ENCODE measurements at places on chromosomes 2 and 18.

GRCh38 chr2:174585146-174585545, 12.5 kb downstream of the WIPF1 start:
- no peak for DNase-seq

GRCh38 chr2:30770816-30771576, 36.2 kb downstream of the CAPN13 start:
- no peak for DNase-seq

GRCh38 chr2:123528996-123529707, 495.9 kb upstream of the CNTNAP5 start:
- no peak for DNase-seq

DNA sequence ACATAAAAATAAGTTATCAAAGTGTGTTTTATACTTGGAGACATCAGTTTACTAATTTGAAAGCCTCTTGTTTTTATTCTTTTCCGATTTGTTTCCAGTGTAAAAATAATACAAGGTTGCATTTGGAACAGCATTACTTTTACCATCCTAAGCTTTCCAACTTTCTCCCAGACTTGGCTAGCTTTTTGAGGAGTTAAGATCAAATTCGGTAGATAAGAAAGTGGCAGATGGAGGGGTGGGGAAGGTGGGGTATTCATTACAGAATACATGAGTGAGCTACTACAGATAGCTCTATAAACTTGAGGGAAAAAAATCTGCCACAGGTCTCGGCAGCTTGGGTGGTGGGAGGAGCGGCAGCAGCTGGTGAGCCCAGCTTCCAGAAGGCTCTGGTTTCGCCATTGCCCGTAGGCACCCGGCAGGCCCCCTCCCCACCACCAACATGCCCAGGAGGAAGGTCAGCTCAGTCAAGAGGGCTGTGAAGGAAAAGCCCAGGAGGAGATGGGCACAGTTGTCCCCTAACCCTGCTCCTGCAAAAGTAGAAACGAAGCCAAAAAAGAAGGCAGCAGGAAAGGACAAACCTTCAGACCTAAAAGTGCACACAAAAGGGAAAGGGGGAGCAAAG, 18.6 kb upstream of the RMC1 start:
- DNase-seq = no peak

DNA sequence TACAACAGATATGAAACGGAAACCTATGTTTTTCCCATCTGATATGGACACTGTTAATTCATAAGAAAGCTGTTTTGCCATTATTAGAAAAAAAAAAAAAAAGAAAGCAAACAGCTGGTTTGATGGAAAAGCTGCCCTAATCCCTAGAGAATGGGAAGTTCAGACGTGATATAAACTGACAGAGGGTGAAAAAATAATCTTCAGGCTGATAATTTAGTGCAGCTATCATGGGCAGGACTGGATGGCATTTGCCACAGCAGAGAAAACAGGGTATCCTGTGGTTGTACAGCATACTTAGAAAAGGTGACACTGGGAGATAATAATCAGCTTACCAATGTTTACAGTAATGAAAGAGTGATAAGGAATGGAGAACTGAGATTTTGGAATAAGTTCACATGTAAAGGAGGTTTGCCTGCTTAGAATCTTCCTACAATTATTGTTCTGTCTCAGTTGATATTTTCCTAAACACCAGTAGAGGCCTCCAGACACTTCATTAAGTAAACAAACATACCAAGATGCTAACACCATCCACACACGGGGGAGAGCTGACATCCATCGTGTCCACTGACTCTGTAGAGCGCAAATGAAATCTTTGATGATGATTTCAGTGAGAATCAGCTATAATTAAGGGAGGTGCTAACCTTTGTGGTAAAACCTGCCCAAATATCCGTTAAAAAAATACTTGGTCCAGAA, 211.6 kb upstream of the MMADHC start:
- DNase-seq = no peak

GRCh38 chr2:29012211-29012681, 31.1 kb downstream of the TOGARAM2 start:
- DNase-seq = no peak

DNA sequence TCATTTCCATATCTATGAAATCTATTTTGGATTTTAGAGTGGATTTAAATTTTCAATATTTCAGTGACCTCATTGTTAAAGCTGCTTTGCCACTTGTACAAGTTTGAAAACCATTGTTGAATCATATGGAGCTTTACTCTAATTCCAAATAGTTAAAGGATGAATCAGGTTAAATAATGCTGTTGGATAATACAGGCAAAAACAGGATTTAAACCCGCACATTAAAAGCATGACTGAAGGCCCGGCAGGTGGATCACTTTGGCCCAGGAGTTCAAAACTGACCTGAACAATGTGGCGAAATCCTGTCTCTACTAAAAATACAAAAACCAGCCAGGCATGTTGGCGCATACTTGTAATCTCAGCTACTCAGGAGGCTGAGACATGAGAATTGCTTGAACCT, 68.3 kb downstream of the RIF1 start:
- no peak for DNase-seq

- DNase-seq = no peak
These were observed 39.4 kb downstream of the AGAP1 start for GRCh38 chr2:235533198-235533597.

DNA sequence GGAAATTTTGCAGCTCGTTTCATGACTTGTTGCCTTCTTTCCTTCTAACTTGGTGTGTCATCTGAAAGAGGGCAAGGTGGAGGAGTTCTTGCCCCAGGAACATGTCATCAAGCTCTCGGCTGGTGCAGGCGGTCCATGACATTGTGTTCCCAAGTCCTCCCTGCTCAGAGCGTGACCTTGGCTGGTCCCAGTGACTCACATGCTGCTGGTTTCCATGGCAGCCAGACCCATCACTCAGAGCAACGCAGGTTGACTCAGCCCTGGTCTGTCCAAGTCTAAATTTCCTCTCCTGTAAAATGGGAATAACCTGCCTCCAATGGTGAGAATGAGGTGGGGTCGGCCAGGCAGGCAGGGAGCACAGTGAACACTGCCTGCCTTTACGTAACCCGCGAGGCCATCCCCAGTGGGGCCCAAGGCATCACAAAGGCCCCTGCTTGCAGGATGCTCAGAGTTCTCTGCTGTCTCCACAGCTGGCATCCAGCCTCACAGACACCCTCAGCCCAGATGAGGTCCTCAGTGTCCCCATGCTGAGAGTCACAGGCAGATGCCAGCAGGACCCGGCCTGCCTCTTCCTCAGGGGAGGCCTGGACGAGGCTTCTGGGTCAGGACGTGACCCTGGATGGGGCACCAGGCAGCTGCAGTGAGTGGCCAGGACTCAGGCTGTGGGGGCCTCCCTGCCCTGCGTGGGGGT, 143.7 kb downstream of the TPO start:
- no peak for DNase-seq

GRCh38 chr2:19669559-19669958, 232.2 kb downstream of the TTC32 start:
- no peak for DNase-seq

DNA sequence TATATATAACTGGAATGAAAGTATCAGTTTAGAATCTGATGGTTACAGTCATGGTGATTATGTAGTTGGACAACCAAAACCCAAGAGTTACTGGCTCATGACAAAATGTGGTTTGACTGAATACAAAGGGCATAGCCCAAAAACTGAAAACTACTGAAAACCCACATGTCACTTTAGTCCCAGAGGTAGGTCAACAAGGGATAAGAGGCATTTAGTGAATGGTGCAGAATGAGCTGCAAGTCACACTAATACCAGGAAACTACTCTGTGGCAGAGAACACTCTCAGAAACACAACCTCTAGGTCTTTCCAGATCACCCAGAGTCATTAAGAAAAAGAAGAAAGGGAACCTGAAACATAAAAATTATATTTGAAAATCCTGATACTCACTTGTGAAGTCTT, 154.5 kb downstream of the AGPS start:
- DNase-seq = no peak

DNA sequence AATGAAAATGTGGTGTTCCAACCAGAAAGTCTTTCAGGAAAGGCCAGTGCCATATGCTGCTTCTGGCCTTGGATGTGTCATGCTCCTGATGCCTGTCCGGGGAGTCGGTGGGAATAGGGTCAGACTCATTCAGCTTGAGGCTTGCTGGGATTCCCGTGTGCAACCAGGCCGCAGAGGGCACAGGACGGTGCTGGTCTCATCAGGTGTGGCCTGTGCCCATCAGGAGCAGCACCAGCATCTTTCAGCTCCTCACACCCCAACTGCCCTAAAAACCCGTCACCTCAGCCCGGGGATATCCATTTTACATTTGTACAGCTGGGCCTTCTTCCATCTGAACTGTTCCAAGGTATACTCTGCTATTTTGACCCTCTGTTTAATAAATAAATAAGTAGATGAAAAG, 13.3 kb upstream of the CNNM3 start:
- no peak for DNase-seq

DNA sequence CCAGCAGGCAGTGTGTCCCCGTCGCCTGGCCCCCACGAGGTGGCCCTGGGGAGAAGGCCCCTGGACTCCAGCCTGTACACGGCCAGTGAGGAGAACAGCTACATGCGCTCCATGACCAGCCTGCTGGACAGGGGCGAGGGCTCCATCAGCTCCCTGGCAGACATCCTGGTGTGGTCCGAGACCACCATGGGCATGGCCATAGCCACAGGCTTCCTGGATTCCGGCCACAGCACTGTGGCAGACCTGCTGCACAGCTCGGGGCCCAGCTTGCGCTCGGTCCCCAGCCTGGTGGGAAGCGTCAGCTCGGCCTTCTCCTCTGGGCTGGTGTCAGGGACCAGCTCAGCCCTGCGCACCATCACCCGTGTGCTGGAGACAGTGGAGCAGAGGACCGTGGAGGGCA, 1.0 kb downstream of the TEX44 start:
- DNase-seq = no peak

GRCh38 chr18:13331846-13332245, 113.3 kb downstream of the LDLRAD4 start:
- DNase-seq = no peak

- no peak for DNase-seq
These were observed 40.9 kb downstream of the CDH7 start for GRCh38 chr18:65791719-65792118.

- no peak for DNase-seq
These were observed 10.6 kb downstream of the HTRA2 start for GRCh38 chr2:74540291-74540690.

DNA sequence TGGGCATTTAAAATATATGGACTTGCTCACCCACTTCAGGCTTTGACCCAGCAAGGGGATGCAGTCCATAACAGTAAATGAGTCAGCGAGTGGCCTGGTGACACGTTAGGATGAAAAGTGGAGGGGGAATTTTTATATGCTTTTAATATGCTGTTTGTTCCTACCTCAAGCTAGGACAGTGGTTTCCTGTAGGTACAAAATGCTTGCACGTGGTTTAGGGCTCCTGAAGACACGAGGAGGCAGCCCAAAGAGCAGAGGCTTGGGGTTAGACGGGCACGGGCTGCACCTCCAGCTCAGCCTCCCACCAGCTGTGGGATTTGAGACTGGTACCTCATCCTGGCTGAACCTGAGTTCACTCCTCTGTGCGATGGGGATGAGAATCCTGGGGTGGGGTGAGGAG, 306.2 kb upstream of the CXCR4 start:
- DNase-seq = no peak

DNA sequence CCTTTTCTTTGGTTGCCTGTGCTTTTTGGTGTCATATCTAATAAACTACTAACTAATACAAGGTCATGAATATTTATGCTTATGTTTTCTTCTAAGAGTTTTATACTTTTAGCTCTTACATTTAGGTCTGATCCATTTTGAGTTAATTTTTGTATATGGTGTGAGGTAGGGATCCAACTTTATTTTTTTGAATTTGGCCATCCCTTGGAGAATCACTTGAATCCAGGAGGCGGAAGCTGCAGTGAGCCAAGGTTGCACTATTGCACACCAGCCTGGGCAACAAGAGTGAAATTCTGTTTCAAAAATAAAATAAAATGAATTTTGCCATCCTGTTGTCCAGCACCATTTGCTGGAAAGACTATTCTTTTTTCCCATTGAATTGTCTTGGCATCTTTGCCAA, 8.6 kb upstream of the HPCAL1 start:
- DNase-seq = no peak

DNA sequence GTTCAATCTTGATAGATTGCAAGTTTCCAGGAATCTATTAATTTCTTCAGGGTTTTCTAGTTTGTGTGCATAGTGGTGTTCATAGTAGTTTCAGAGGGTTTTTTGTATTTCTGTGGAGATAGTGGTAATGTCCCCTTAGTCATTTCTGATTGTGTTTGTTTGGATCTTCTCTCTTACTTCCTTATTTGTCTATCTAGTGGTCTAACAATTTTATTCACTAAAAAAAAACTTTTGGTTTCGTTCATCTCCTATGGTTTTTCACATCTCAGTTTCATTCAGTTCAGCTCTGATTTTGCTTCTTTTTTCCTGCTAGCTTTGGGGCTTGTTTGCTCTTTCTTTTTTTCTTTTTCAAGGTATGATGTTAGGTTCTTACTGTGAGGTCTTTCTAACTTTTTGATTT, 94.5 kb downstream of the SNTG2 start:
- DNase-seq = no peak

- no peak for DNase-seq
These were observed 148.3 kb downstream of the MEIS1 start for GRCh38 chr2:66582987-66583880.

- DNase-seq = no peak
These were observed 101.4 kb upstream of the ATP5MC3 start for GRCh38 chr2:175282886-175283285.

GRCh38 chr2:198106621-198107385, 302.4 kb downstream of the PLCL1 start:
- no peak for DNase-seq

DNA sequence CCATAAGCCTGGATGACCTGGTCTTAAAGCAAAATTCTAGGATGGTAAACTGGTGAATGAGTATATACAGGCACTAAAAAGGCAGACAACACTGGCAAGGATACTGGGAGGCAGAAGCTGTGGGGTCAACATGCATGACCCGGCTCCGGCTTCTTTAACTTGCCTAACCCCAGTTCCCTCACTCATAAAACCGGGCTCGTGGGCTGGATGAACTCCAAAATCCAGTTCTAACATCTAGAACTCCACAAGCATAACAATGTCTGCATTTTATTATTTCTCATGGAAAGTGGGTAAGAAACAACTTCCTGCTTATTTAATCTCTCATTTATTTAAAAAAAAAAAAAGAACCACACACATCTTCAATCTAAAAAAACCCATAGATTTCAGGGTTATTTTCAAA, 57.3 kb downstream of the FARSB start:
- no peak for DNase-seq

GRCh38 chr2:127398239-127398590, 10.4 kb upstream of the MAP3K2 start:
- no peak for DNase-seq

- DNase-seq = no peak
These were observed 59.5 kb downstream of the CAB39 start for GRCh38 chr2:230772156-230772555.

DNA sequence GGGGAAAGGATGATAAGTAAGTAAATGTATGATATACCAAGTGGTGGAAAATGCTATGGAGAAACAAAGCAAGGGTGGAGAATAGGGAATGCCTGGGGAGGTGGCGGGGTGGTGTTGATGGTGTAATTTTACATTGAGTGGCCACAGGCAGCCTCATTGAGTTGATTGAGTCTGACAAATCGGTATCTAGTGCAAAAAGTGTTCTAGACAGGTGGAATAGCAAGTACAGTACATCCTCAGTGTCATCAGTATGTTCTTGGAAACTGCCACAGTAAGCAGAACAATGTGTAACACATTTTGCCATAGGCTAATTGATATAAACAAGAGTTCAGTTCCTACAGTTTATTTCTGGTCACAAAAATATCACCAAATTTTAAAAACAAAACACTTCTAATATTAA, 46.4 kb downstream of the UGP2 start:
- DNase-seq = no peak

Data from glutamatergic neuron (in vitro differentiated cells).